ENCODE measurements at places on chromosomes 5 and 9. TPM values are rescaled to one million over a fixed set of nuclear protein-coding genes. Genes with fewer than 3 reads are reported as not detected.

- H3K27me3 ChIP-seq: no peaks in the 10 kb centered on the region
- H3K4me1 ChIP-seq: no peaks in the 10 kb centered on the region
- DNase-seq: no peak
- H3K4me3 ChIP-seq: peak overlapping the region; percentile 27
- H3K36me3 ChIP-seq: no peaks in the 10 kb centered on the region
Measured at GRCh38 chr9:89483592-89484474, 14.1 kb downstream of the SEMA4D start.

Gene STING1
- total RNA-seq: 102 TPM

DNA sequence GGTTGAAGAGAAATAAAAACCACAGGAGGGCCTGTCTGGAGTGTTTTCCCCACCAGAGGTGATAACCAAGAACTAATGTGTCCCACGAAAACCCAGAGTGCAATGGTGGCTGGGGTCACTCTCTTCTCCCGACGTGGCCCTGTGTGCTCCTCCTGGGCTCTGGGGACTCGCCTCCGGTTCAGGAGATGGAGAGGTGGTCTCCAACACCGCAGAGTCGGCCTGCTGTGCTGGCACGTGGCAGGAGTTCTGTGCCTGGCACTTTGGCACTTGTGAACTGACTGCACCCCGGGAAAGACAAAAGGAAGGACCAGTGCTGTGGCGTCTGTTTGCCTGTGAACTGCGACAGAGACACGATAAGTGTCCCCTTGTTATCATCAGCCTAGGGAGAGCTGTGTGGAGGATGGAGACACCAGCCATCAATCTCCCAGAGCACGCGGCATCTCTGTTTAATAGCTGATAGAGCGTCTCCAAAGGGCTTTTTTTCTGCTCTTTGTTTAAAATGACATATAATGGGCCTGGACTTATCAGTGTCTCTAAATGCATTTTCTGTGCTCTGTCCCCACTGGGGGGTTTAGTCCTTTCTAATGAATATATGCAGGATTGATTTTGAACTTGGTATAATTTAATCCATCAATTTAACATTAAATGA lies 98.3 kb downstream of the MRPL36 start:
- no peaks in the 10 kb centered on the region for H3K4me1 ChIP-seq
- H3K36me3 ChIP-seq: no peaks in the 10 kb centered on the region
- no peak overlapping the region for H3K27ac ChIP-seq
- H3K27me3 ChIP-seq: peaks cover 4% of the 10 kb centered on the region
- H3K4me3 ChIP-seq: no peak overlapping the region

Gene RETREG1
- total RNA-seq: 22.8 TPM

GRCh38 chr5:176822793-176823481 lies 12.6 kb downstream of the UNC5A start:
- no peak for DNase-seq
- no peaks in the 10 kb centered on the region for H3K4me1 ChIP-seq
- no peaks in the 10 kb centered on the region for H3K36me3 ChIP-seq
- no peak overlapping the region for H3K4me3 ChIP-seq
- H3K27ac ChIP-seq: no peak overlapping the region

GRCh38 chr9:98899408-98900056 lies 44.2 kb upstream of the COL15A1 start:
- no peak overlapping the region for H3K27ac ChIP-seq
- no peak for DNase-seq
- no peaks in the 10 kb centered on the region for H3K36me3 ChIP-seq
- H3K4me1 ChIP-seq: no peaks in the 10 kb centered on the region

DNA sequence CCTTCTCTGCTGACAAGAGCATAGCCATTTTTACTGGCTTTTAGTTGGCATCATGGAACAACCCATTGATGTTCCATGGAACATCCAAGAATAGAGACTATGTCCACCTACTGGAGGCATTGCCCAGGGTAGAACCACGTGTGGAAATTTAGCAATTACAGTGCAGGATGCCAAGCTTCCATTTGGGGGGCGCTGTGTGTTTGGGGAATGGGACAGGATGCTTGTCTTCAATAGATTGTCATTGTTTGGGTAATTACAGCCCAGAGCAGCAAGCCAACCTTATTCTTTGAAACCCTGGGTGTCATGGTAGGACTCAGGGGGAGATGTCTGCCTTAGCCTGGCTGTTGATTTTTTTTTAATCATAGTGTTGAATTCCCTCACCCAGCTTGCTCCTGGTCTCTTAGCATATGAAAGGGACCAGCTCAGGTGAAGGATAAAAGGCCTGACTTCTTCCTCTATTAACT lies 171.1 kb downstream of the DOCK2 start:
- no peaks in the 10 kb centered on the region for H3K27me3 ChIP-seq
- no peak overlapping the region for H3K27ac ChIP-seq
- DNase-seq: no peak
- H3K4me1 ChIP-seq: peaks cover 8% of the 10 kb centered on the region

- H3K27me3 ChIP-seq: no peaks in the 10 kb centered on the region
- H3K36me3 ChIP-seq: no peaks in the 10 kb centered on the region
- no peak overlapping the region for H3K4me3 ChIP-seq
- H3K4me1 ChIP-seq: peaks cover 24% of the 10 kb centered on the region
Measured at GRCh38 chr5:124700333-124700732, 46.1 kb downstream of the ZNF608 start.

GRCh38 chr5:171823269-171823668 lies 37.7 kb downstream of the SMIM23 start:
- H3K27ac ChIP-seq: no peak overlapping the region
- no peaks in the 10 kb centered on the region for H3K27me3 ChIP-seq
- H3K4me1 ChIP-seq: no peaks in the 10 kb centered on the region
- no peaks in the 10 kb centered on the region for H3K36me3 ChIP-seq
- H3K4me3 ChIP-seq: no peak overlapping the region
- no peak for DNase-seq

Gene GCNT4
- 2.8 TPM for total RNA-seq

Gene SPATA31E1
- total RNA-seq: not detected

Gene MUSK
- 3.7 TPM for total RNA-seq

DNA sequence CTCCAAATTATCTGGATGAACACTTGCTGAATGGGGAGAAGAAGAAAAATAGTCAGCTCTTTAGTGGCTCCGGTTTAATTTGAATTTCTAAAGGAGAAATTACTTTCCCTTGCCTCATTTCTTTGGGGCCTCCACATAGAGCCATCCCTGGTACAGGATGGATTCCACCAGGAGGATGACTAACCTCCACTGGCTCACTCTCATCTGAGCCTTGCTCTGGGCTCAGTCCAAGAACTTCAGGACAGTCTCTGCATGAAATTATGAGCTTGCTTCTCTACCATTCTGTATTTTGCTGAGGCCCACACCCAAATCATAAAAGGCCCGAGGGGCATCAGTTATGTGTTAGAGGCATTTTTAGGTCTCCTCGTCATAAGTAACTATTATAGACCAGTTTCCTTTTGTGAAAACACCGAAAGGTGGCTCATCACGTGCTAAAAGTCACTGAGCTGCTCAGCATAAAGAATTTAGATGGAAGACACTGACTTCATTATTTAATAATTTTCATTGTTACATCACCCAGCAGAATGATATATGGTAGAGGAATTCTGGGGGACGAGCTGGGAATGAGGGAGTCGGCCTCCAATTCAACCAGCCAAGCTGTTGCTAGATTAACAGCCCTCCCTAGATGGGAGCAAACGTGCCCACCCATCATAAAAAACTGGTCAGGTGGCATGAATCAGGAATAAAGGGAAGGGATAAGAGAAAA lies 222.1 kb downstream of the TARS1 start:
- H3K36me3 ChIP-seq: no peaks in the 10 kb centered on the region
- DNase-seq: no peak
- H3K27me3 ChIP-seq: no peaks in the 10 kb centered on the region
- no peak overlapping the region for H3K27ac ChIP-seq

Gene PCDHB12
- 2.8 TPM for total RNA-seq

DNA sequence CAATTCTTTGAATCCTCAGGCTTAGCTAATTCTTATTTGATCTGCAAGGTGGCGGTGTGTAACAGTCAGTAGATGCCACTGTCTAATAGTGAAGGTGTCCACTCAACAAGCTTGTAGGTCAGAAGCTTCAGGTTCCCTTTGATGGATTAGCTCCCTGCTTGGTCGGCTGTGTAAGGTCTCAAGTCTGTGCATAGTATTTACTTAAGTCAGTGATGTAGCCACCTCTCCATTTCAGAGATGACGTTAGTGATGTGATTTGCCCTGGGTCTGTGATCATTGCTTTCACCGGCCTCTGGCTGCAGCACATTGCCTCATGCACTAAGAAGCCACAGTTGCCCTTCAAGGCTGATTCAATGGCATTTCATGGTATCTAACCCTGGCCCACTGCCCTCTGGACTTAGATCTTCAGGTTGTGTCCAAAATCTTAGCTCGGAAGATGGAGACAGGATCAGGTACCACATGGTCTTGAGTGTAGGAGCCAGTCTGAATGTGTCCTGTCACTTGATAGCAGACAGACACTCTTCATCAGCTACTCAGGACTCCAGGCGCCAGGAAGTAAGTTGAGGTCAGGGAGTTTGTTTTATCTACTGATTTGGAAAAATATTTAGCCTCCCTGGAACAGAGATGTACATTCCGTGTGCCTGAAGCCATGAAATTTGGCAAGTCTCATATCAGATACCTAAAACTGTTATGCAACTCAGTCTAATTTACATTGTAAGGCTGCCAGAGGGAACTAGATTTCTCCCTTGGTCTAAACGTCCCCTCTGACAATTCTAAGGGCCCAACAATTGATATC lies 42.9 kb downstream of the SUB1 start:
- H3K36me3 ChIP-seq: no peaks in the 10 kb centered on the region

DNA sequence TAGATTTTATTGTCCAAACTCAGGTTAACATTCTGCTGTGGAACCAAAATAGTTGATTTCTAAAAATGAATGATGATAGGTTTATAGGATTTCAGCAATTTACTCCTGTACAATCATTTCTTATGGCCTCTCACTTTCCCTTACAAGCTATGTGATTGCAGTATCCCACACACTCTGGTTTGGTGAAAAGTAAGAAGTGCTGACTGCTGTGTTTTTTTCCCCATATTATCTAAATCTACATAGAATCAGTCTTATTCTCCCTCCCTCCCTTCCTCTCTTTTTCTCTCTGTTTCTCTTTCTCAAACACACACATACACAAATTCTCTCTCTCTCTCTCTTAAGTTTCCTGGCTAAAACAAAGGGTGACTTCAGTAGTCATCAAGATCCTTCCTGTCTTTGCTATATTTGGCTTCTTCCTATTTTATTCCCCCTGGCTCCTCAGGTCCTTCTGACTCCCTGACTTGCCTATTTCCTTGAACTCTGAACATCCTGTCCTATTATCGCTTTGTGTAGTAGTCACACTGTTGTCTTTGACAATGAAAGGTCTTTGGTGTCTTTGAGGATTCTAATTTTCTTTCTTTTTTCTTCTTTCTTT lies 55.9 kb upstream of the HAPLN1 start:
- DNase-seq: no peak
- H3K4me1 ChIP-seq: no peaks in the 10 kb centered on the region
- no peaks in the 10 kb centered on the region for H3K27me3 ChIP-seq
- H3K36me3 ChIP-seq: no peaks in the 10 kb centered on the region
- no peak overlapping the region for H3K27ac ChIP-seq

Measured in upper lobe of right lung (tissue), 1 donor.